SJSA1 (cell line): ENCODE measurements at places on chromosomes 5 and 9. TPM values are rescaled to one million over a fixed set of nuclear protein-coding genes. Genes with fewer than 3 reads are reported as not detected.

GDA gene
- 0.22 and 0.39 TPM in 2 replicates for total RNA-seq

PTGS1 gene
- 0.39 and 0.97 TPM in 2 replicates for total RNA-seq

IFNA21 gene
- total RNA-seq: not detected in 2 replicates

DNA sequence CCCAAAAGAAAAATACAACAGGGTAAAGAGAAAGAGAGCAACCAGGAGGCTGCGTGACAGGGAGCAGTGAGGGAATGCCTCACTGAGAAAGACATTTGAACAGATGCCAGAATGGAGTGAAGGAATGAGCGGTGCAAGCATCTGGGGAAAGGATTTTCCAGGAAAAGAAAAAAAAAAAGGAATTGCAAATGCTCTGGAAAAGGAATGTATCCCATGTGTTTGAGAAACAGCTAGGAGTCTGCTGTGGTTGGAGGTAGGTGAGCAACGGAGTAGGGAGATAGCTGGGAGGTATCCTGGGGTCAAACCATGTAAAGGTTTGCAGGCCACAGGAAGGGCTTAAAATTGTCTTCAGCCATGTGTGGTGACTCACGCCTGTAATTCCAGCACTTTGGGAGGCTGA, 23.6 kb upstream of the CEMIP2 start:
- H3K4me3 ChIP-seq: no peak overlapping the region
- DNase-seq: no peak
- peaks cover 6% of the 10 kb centered on the region for H3K4me1 ChIP-seq
- no peak overlapping the region for H3K27ac ChIP-seq
- no peaks in the 10 kb centered on the region for H3K36me3 ChIP-seq
- no peaks in the 10 kb centered on the region for H3K27me3 ChIP-seq

GRCh38 chr9:128412120-128412790, 8.4 kb upstream of the CERCAM start:
- no peak for DNase-seq
- no peaks in the 10 kb centered on the region for H3K4me1 ChIP-seq
- H3K27ac ChIP-seq: no peak overlapping the region
- no peaks in the 10 kb centered on the region for H3K36me3 ChIP-seq

- no peaks in the 10 kb centered on the region for H3K27me3 ChIP-seq
- H3K4me3 ChIP-seq: peak overlapping the region; percentile 91
- H3K36me3 ChIP-seq: no peaks in the 10 kb centered on the region
- peaks cover 14% of the 10 kb centered on the region for H3K4me1 ChIP-seq
Measured at GRCh38 chr9:129027685-129028191, 393 bp downstream of the SH3GLB2 start.

DNA sequence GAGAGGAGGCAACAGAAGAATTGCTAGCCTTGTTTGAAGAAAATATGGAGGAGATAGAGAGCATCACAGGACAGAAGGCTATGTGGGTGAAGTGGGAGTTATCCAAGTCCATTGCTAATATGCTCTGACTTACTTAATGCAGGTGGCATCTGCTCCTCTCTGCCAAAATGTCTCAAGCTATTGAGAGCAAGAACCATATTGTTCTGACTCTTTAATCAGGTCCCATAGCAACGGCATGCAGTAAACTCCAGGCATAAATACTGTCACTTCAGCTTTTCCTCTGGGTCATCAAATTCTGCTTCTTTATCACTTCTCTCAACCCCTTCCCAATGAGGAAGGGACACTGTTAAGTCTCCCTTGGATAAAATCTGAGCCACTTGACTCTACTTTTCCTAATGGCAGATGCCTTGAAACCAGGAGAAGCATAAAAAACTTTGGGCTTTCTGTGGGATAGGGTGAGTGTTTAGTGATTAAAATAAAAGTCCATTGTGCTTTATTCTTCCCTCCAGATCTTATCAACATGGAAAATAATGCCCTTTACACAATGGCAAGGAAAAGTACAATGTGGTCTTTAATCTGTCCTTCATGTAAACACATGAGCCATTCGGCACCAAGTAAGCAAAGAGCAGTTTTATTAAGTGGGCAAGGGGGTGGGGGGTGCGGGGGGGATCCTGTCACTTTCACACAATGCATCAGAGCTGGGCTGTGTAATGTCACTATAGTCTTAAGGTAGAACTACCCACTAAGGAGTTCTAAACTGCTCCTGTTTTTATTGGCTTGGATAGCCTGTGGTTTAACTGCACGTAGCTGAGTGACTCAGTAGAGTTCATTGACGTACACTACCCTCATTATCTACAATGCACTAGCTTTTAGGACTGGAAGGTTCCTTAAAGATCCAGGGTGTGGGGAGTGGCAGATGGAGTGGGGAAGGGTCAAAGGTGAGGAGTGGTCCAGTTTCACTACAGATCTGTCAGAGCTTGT, 71.0 kb upstream of the TARS1 start:
- H3K4me3 ChIP-seq: no peak overlapping the region
- peaks cover 11% of the 10 kb centered on the region for H3K4me1 ChIP-seq
- H3K27ac ChIP-seq: peak overlapping the region; percentile 45
- H3K27me3 ChIP-seq: no peaks in the 10 kb centered on the region

DNA sequence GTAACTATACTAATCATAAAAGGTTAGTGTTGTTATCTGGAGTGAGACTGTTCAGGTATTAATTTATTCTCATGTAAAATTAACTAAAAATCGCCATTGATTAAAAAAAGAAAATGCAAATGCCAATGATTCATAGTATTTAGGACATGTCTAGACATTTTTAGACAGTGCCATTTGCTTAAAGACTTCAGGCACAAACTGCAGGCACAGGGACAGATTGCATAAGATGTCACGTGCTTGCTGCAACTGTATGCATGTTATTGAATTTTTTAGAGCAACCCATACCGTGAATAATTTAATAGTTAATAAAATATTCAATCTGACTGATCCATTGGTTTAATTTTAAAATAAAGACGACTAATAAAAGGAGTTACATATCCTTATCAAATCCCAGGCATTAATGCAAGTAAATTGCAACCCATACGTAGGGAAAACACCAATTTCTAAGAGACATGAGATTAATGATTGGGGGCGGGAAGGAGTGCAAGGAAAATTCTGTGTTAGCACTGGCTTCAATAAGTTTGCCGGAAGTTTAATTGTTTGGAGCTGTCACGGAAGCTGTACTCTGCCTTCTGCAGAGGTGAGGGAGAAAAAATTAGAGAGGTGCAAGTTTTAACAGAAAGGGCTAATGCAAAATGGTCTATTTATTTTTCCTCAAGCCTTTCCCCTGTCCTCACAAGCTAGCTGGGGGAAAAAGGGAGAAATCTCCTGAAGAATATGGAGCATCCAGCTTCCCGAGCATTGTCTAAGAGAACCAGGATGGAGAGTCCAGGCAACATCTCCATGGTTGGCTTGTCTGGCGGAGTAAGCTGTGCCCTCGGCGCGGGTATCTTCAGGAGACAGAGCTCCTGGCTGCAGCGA, 2.9 kb downstream of the EDIL3 start:
- peak overlapping the region; percentile 87 for H3K4me3 ChIP-seq
- no peak for DNase-seq
- peaks cover 17% of the 10 kb centered on the region for H3K36me3 ChIP-seq
- no peaks in the 10 kb centered on the region for H3K27me3 ChIP-seq
- H3K27ac ChIP-seq: peak overlapping the region; percentile 88

DNA sequence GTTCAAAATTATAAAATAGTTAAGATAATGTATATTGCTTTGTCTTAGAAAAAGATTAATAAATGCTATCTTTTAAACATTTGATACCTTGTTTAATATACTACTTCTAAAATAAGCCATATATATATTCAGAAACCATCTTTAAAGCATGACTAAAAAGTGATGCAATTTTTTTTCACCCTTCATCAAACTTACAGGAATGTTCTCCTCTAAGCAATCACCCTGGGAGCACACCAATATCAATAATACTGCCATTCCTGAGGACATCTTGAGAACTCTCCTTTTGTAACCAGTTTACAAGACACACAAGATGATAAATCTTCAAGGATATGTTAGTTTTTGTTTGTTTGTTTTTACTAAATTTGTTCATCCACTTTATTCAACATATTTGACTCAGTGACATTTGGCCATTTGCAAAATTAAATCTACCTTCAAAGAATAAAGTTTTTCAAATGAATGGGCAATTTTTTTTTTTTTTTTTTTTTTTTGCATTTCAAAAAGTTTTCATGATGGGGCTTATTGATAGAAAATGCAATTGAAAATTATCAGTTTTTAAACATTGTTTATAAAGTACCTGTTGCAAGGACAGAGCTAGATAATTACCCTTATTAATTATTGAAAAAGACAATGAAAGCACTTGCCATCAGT, 17.2 kb downstream of the FOXD1 start:
- no peak for DNase-seq
- no peaks in the 10 kb centered on the region for H3K36me3 ChIP-seq
- no peaks in the 10 kb centered on the region for H3K27me3 ChIP-seq
- no peak overlapping the region for H3K27ac ChIP-seq
- no peak overlapping the region for H3K4me3 ChIP-seq

GRCh38 chr9:74078647-74079046, 418.5 kb upstream of the RORB start:
- DNase-seq: peak; percentile 58
- no peaks in the 10 kb centered on the region for H3K27me3 ChIP-seq
- H3K4me3 ChIP-seq: no peak overlapping the region
- H3K36me3 ChIP-seq: no peaks in the 10 kb centered on the region
- H3K4me1 ChIP-seq: peaks cover 4% of the 10 kb centered on the region; the same call in 1 of the 2 replicates

- H3K27ac ChIP-seq: no peak overlapping the region
- DNase-seq: no peak
- no peaks in the 10 kb centered on the region for H3K27me3 ChIP-seq
- H3K4me1 ChIP-seq: peaks cover 14% of the 10 kb centered on the region
Measured at GRCh38 chr9:137480686-137481683, 21.9 kb upstream of the NSMF start.

DNA sequence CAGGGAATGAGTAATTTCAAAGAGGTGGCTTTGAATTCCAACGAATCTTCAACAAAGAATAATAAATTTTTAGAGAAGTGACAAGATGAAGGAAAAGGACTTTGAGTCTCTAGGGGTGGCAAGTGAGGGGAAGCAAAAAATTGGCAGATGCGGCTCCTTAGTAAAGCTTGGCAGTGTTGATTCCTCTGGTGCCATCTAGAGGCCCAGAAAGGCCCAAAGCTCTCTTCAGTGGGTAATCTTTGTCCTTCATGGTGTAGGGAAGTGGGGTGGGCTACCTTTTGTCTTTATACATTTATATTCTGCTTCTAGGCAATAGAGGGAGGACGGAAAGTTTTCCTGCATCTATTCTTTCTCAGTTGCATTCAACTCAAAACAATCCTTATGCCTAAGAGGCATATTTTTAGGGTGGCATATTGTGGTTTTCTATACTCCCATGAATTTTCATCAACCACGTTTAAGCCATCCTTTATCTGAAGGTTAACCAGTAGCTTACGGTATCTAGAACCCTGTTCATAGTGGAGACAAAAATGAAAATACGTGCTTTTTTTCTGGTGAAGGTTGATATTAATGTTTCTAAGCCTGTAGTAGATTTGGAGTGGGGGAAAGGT, 17.5 kb upstream of the ROPN1L start:
- H3K27me3 ChIP-seq: no peaks in the 10 kb centered on the region
- no peak for DNase-seq
- H3K27ac ChIP-seq: no peak overlapping the region
- no peak overlapping the region for H3K4me3 ChIP-seq
- peaks cover 11% of the 10 kb centered on the region for H3K4me1 ChIP-seq

DNA sequence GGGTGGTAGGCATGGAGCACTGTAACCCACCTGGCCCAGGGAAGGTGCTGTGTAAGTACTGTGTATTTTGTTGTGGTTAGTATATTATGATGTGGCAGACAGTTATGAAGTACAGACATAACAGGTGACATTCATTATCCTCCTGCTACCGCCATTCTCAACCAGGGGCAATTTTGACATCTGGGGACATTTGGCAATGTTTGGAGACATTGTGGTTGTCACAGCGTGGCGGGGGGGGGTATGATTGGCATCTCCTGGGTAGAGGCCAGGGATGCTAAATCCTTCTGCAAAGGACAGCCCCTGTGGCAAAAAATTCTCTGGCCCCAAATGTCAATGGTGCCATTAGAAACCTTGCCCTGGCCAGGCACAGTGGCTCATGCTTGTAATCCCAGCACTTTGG, 9.8 kb upstream of the RPL26L1 start:
- H3K4me3 ChIP-seq: no peak overlapping the region
- H3K4me1 ChIP-seq: peaks cover 90% of the 10 kb centered on the region
- H3K36me3 ChIP-seq: peaks cover 53% of the 10 kb centered on the region
- no peaks in the 10 kb centered on the region for H3K27me3 ChIP-seq
- DNase-seq: no peak

DNA sequence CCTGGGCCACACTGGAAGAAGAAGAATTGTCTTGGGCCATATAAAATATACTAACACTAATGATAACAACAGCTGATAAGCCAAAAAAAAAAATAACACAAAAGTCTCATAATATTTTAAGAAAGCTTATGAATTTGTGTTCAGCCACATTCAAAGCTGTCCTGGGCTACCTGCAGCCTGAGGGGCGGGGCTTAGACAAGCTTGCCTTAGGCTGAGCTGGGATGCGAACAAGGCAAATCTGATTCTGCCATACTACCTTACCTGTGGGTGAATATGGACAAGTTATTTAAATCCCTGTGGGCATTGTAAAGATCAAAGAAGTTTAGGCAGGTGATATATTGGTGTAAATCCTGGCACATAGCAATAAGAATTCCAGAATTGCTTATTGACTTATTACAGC, 212.3 kb upstream of the ATP10B start:
- H3K36me3 ChIP-seq: no peaks in the 10 kb centered on the region
- DNase-seq: no peak
- no peaks in the 10 kb centered on the region for H3K4me1 ChIP-seq
- no peaks in the 10 kb centered on the region for H3K27me3 ChIP-seq
- H3K27ac ChIP-seq: no peak overlapping the region

DNA sequence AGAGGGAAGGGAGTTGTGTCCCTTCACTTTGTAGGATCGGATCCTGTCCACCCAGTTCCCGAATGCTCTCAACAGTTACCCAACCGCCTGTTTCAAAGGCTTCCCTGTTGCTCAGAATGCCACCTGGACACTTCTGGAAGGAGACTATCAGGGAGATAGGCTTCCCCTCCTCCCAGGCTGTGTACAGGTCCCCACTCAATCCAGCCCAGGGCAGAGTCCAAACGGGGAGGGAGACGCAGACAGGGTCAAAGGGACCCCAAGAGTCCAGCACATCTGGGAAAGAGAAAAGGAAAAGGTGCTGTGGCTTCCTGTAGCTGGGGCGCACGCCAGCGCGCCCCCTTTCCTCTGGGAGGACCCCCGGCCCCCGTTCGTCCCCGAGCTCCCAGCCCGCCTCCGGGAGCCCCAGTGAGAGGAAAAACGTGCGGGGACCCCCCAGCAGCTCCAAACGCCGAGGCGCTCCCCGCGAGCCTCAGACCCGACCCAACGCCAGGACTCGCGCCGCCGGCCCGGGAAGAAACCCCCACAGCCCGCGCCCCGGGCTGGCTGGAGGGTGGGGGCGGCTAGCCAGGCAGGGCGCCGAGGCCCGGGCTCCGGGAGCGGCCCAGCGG, 640 bp downstream of the SURF4 start:
- H3K4me3 ChIP-seq: peak overlapping the region; percentile 99
- DNase-seq: no peak
- peak overlapping the region; percentile 94 for H3K27ac ChIP-seq
- no peaks in the 10 kb centered on the region for H3K27me3 ChIP-seq
